ENCODE measurements at places on chromosomes 2 and 18.

DNA sequence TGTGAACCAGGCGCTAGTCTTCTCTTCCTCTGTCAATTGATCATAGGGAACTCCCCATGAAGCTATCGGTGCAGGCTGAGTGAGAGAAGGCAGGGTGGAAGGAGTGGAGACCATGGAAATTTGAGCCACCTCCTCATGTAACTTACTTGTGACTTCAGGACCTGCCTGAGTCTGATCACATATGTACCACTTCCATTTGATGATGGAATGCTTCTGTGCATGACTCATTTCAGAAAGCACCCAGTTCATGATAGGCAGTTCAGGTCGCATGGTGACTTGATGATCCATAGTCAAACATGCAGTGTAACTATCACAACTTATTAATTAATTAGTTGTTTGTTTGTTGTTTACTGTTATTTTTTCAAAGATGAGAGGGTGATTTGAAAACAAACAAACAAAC, 1296.7 kb downstream of the SUCLG1 start:
- DNase-seq = no peak

DNA sequence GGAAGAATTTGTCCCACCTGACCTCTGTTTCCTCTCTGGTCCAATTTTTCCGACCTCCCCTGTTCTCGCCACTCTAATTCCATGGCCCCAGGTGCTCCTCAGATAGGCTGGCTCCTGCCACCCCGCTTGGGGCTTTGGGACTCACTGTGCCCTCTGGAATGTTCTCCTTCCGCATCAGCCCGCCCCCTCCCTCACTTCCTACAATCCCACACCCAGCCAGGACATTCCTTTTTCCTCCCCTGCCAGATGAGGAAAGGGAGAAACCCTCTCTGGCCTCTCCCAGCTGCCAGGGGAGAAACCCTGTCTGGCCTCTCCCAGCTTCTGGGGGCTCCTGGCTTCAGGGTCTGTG, 3.1 kb upstream of the OR6B2 start:
- DNase-seq = no peak

DNA sequence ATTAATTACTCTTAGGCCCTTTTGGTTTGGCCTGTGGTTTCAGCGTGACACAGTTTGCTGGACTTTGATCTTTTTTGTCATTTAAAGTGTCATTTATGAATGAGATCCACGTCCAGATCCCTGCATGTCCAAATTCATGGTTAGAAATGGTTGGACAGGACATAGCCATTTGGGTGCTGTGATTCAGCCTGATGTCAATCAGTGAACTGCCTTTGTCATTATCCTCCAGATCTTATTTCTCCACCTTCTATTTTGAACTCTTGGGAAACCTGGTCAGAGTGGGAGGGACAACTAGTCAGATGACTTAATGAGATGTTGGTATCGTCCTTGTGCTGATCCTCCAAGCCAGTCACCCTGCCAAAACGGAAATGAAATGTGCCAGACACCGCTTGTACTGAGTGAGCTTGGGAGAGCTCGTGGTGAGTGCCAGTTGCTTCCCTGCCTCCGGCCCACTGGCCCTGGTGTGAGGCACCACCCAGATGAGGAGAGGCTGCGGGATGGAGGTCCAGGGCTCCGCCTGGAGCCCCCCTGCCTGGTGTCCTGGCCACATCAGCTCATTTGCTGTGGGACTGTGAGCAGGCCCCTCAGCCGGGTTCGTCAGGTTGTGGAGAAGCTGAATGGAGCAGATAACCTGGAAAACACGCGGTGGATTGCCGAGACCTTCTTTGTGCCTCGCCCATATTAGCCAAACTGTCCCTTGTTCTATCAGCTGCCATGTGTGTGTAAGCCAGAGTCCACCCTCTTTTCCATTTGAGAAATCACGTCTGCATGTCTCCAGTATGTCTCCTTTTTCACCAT, 70.1 kb downstream of the DGKD start:
- no peak for DNase-seq

GRCh38 chr2:141741652-141742051, 389.2 kb downstream of the LRP1B start:
- no peak for DNase-seq

- no peak for DNase-seq
Measured at GRCh38 chr2:88582030-88582429, 45.2 kb downstream of the EIF2AK3 start.

- DNase-seq = no peak
Measured at GRCh38 chr2:202186641-202187202, 51.7 kb downstream of the SUMO1 start.

- no peak for DNase-seq
Measured at GRCh38 chr2:119680457-119681202, 1.6 kb downstream of the TMEM177 start.

GRCh38 chr18:449374-449773, 51.1 kb downstream of the COLEC12 start:
- DNase-seq = no peak

DNA sequence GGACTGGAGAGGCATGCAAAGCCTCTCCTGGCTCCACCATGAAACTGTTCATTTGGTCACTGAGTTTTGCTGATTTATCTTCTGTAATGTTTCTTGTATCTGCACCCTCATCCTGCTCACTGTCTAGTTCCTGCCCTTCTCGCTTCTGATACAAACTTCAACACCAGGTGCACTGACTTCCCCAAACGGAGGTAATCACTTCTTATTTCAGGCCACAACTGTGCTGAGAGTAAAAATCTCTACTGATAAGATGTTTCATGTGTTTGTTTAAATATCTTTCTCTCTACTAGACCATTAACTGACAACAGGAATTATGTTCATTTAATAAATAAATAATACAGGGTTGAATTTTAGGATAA, 10.9 kb upstream of the NT5C1B start:
- DNase-seq = no peak

- DNase-seq = no peak
Measured at GRCh38 chr2:26633351-26633945, 7.7 kb downstream of the CIB4 start.

DNA sequence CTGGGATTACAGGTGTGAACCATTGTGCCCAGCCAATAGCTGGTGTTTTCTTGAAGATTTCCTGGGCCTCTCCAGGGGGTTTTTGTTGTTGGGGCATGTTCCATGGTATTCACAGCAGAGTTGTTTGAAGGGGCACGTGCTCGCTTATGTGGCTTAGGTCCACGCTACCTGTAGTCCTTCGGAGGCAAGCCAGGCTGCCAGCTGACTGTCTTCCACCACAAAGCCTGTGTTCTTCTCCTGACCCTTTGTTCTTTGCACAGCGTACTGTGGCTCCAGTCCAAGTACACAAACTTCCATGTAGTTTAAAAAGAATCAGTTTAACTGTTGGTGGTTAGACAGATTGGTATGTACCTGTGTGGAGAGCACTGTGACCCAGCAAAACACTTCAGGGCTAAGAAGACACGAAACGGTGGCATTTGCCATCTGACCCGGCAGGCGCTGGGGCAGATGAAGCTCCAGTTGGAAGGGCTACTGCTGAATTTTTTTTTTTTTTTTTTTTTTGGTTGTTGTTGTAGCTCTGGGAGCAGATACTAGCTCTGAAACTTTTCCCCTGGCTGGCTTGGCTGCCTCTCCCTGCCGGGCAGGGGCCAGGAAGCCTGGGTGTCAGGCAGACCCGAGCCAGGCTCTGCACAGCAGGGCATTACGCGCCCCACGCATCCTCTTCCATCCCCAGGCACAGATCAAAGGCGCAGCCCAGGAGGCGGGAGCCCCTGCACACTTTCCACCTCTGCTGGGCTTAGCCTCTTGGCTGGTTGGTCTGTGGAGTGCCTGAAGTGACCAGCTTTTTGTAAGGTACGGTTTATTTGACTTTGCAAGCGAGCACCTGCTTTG, 5.7 kb downstream of the GREB1 start:
- DNase-seq = no peak

DNA sequence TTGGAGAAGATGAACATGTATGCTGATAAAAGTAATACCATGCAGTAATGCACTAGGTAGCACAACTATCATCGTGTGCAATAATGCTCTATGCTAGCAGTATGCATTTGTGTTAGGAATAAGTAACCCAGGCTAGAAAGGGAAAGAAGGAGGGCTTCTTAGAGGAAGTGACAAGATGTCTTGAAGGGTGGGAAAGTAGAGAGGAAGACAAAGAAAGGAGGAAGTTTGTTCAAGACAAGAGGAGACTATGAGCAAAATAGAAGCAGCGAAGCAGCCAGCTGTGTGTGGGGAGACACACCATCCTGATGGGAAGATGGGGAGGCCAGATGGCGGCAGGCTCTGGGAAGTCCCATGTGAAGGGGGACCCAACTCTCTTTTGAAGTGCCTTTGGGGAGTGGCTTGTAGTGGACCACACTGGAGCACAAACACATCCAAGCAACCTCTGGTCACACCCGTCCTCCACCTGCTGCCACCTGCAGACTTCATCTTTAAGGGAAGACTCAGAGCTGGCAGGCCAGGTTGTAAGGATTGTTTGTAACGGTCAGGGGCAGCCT, 39.9 kb upstream of the INHBB start:
- no peak for DNase-seq

DNA sequence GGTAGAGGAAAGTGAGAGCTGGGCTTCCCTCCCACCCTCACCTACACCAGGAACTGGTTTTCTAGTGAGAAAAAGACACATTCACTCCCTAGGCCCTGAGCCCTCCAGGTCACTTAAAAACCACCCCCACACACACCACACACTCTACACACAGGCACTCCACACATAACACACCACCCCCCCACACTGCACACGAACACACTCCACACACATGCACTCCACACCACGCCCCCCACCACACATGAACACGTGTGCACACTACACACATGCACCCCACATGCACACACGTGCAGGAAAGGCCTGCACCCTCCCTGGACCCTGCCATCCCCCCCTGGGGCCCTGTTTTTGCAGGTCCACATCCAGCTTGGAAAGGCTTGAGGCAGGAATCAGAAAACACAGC, 67.6 kb downstream of the RALBP1 start:
- no peak for DNase-seq

DNA sequence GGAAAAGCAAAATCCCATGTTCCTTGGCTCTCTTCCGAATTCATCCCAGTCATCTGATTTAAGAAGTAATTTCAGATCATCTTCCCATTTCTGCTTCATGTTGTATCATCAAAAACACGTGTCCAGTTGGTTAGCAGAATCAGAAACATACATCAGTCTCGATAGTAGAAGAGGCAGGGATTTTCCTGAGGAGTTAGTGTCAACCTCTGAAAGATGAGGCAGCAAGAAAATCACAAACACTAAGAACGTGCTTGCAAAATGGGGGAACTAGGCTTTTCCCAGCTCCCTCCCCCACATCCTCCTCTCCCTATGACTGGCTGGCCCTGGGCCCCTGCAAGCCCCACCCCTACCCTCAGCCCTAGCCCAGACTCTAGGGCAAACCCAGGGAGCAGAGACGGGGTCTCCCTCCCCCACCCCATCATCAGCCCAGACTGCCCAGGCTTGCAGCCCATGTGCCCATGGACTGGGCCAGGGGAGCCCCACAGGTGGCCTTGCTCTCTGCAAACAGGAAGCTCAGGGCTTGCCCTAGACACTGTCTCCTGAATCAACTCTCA, 161.0 kb upstream of the ID2 start:
- DNase-seq = no peak

DNA sequence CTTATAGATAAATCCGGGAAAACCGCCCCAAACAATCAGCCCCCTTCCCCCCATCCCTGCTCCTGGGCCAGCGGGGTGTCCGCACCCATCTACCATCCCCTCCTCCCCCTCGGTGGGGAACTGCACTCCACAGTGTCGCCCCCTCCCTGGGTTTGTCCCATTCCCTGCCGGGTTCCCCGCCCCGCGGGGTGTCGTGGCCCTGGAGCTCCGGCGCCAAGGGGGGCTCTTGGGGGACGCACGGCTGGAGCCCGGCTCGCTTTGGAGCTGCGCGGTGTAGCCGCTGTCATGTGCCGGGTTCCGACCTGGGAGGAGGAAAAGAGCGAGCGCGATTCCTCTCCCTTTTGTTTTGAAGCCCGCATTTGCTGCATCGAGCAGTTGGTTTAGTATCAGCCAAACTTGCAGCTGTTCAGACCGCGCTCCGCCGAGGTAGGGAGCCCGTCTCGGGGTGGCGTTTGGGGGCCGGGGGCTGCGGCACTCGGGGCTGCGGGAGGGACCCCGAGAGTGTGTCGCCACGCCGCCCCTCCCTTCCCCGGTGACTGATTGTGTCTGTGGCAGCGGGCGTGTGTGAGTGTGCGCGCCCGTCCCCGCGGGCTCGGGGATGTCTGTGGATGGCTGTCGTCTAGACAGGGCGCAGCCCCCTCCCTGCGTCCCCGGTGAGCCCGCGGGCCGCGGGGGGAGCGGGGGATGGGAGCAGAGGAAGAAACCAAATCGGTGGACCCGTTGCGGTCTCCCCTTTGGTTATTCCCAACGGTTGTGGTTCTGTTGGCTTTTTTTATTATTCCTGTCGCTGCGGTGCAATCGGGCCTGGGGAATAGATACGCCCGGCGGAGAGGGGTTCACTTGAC, 797 bp downstream of the CTIF start:
- DNase-seq = no peak

GRCh38 chr2:143284087-143284675, 155.0 kb downstream of the ARHGAP15 start:
- DNase-seq = no peak

GRCh38 chr2:96538487-96539214, 2.1 kb downstream of the ARID5A start:
- no peak for DNase-seq

GRCh38 chr2:71713581-71714580, 260.5 kb downstream of the DYSF start:
- DNase-seq = no peak

DNA sequence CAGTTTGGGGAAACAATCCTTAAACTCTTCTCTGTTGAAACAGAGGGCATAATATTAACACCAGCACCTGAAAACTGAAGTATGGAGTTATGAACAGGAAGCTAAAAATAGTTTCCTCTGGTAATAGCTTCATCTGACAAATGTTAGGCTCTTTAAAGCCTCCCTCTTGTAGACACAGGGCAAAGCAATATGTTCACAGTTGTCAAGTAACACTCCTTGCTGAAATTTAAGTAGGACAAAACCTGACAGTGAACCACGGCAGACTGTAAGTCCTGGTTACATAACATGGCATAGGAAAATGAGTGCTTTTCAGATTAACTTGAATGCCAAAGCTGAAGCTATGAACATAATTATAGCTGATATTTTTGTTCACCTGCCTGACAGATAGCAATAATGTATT, 172.9 kb downstream of the CMPK2 start:
- DNase-seq = no peak

- no peak for DNase-seq
Measured at GRCh38 chr18:36737316-36737715, 91.5 kb downstream of the TPGS2 start.

DNA sequence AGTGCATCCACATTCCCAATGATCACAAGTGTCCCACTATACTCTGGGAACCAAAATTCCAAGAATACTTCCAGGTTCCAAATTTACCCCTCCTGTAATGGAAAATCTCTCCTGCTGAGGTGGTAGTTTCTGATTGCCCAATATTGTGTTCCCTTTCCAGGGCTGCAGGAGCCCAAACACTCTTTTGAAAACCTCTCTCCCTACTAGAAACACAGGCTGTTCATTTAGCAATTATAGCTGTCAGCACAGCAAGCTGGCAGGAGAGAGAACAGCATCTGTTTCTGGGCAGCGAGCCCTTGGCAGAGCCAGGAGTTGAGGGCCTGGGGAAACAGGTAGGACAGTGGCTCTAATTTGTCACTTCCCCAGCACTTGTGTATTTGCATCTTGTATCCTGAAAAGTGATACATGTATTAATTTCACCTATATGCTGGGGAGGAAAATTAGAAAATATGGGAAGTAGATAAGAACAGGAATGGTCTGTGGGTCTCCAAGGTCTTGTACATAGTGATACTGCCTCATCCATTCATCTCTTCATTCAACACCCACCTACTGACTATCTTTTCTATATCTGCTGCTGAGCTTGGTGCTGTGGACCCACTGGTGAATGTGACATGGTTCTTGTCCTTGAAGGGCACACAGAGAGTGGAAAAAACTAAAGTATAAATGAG, 16.9 kb upstream of the PAIP2B start:
- DNase-seq = no peak

- DNase-seq = no peak
Measured at GRCh38 chr2:78780256-78780655, 245.2 kb upstream of the REG3G start.

Measured in HS-5 (cell line).